Keratinocyte (primary cell): ENCODE measurements at places on chromosomes 7 and 10. TPM values are rescaled to one million over a fixed set of nuclear protein-coding genes. Genes with fewer than 3 reads are reported as not detected.

DNA sequence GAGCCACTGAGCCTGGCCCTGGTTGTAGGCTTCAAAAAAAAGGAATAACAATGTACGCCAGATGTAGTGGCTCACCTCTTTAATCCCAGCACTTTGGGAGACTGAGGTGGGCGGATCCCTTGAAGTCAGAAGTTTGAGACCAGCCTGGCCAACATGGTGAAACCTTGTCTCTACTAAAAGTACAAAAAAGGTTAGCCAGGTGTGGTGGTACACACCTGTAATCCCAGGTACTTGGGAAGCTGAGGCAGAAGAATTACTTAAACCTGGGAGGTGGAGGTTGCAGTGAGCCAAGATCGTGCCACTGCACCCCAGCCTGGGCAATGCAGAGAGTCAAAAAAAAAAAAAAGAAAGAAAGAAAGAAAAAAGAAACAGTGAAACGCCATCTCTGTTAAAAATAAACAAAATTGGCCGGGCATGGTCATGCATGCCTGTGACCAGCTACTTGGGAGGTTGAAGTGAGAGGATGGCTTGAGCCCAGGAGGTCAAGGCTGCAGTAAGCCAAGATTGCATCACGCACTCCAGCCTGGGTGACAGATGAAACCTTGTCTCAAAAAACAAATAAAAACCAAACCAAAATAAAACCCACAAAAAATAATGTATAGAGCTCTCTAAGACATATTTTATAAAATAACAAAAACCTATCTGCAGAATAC is 4.7 kb upstream of the KLHDC10 start:
- DNase-seq: no peak
- H3K27ac ChIP-seq: no peak overlapping the region
- H3K4me1 ChIP-seq: peaks cover 5% of the 10 kb centered on the region
- H3K36me3 ChIP-seq: no peaks in the 10 kb centered on the region
- no peak overlapping the region for H3K4me3 ChIP-seq

Gene NUTM2E
- 0.17 to 0.26 TPM (median 0.24 TPM) in 3 replicates for polyA plus RNA-seq

- H3K27ac ChIP-seq: peak overlapping the region; percentile 85
- no peak for DNase-seq
- peaks cover 14% of the 10 kb centered on the region for H3K4me1 ChIP-seq
- H3K4me3 ChIP-seq: peak overlapping the region; percentile 92
- H3K36me3 ChIP-seq: no peaks in the 10 kb centered on the region
Measured at GRCh38 chr7:103149808-103150180, 895 bp upstream of the NAPEPLD start.

Gene CDHR3
- polyA plus RNA-seq: 0.32 to 1.2 TPM (median 0.64 TPM) in 3 replicates

DNA sequence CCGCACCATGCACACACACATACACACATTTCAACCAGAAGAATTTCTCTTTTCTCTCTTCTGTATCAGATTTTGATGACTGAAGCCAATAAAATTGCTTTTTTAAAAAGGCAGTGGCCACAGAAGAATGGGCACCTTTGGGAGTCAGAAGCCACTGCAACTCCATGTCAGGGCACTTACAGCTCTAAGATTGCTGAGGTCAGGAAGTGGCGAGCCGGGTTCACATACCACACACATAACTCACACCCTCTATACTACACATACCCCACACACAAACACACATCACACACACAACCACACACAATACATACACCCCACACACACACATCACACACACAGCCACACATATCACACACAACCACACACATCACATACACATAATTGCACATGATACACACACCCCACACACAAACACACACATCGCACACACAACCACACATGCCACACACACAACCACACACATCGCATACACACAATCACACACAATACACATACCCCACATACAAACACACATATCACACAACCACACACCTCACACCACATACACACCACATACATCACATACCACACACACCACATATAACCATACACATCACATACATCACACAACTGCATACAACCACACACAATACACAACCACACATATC is 31.2 kb downstream of the GPRIN2 start:
- H3K4me1 ChIP-seq: peaks cover 49% of the 10 kb centered on the region
- no peaks in the 10 kb centered on the region for H3K36me3 ChIP-seq
- no peaks in the 10 kb centered on the region for H3K27me3 ChIP-seq
- no peak overlapping the region for H3K4me3 ChIP-seq
- peak; percentile 94 for DNase-seq
